ENCODE measurements at places on chromosomes 1 and 21.

DNA sequence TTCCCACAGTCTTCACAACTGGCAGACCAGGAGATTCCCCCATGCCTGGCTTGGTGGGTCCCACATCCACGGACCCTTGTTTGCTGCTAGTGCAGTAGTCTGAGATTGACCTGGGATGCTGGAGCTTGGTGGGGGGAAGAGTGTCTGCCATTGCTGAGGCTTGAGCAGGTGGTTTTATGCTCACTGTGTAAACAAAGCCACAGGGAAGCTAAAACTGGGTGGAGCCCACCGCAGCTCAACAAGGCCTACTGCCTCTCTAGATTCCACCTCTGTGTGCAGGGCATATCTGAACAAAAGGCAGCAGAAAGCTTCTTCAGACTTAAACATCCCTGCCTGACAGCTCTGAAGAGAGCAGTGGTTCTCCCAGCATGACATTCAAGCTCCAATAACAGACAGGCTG, 177.3 kb upstream of the ETV3 start:
- no peak for DNase-seq

- no peak for DNase-seq
These were observed 12.3 kb upstream of the NFIA start for GRCh38 chr1:61070054-61070453.

DNA sequence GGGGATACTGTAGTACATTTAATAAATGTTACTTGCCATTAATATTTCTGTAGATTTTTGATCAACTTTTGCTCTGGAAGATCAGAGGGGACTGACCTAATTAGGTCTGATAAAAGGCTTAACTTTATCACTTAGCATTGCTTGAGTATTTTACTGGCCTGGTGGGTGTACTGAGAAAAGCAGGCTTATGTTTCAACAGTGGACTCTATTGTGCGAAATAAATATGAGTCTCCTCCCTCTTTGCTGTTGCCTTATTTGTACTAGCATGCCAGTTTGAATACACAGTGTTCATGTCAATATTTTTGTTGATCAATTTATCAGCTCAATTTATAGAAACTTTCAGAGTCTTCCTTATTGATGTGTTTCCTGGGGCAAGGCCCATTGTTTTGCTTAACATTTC, 49.1 kb downstream of the EBNA1BP2 start:
- DNase-seq: no peak

GRCh38 chr1:234619071-234619480, 9.1 kb upstream of the IRF2BP2 start:
- no peak for DNase-seq
